ENCODE measurements at places on chromosomes 16 and 17.

DNA sequence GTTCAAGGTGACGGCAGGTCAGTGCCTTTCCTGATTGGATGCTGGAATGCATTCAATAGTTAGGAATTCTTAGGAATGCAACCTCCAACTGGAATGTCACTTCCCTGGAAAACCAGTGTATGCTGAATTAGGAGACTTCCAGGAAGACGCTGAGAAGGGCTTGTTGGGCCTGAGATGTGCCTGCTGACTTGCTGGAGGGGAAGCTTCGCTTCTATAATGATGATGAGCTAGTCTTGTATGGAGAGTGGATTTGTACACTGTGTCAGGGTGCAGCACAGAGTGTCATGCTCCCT lies 45.6 kb downstream of the SMPD3 start:
- H3K4me3 ChIP-seq: no peak overlapping the region
- peaks cover 18% of the 10 kb centered on the region for H3K4me1 ChIP-seq
- no peak overlapping the region for H3K27ac ChIP-seq
- DNase-seq: no peak

GRCh38 chr17:59413014-59413766 lies 81.7 kb downstream of the YPEL2 start:
- H3K27me3 ChIP-seq: no peaks in the 10 kb centered on the region
- H3K27ac ChIP-seq: peak overlapping the region; percentile 46
- no peak for DNase-seq
- peaks cover 3% of the 10 kb centered on the region for H3K36me3 ChIP-seq

DNA sequence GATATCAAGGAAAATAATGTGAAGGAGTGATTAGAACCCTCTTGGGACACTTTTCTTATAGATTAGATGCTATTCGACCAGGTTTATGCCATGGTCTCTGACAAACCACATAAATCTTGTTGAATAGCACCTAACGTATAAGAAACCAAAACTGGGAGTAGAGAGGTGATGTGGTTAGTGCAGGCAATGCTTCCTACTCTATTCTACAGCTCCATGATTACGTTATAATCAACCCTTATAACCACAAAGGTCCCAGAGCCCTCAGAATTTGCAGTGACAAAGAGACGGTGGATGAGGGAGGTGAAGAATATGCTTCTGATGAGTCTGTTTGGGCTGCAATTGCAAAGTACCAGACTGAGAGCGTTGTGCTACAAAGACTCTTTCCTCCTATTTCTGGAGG lies 78.4 kb downstream of the ARHGAP44 start:
- no peaks in the 10 kb centered on the region for H3K4me1 ChIP-seq
- no peaks in the 10 kb centered on the region for H3K36me3 ChIP-seq
- no peak for DNase-seq
- H3K27ac ChIP-seq: no peak overlapping the region
- H3K27me3 ChIP-seq: no peaks in the 10 kb centered on the region

GRCh38 chr17:78422872-78423588 lies 44.6 kb downstream of the PGS1 start:
- no peaks in the 10 kb centered on the region for H3K27me3 ChIP-seq
- H3K4me3 ChIP-seq: no peak overlapping the region
- DNase-seq: no peak
- no peak overlapping the region for H3K27ac ChIP-seq

- peaks cover 60% of the 10 kb centered on the region for H3K27me3 ChIP-seq
- DNase-seq: no peak
Measured at GRCh38 chr17:2803386-2803785, 7.1 kb downstream of the RAP1GAP2 start.

- H3K4me1 ChIP-seq: no peaks in the 10 kb centered on the region
- H3K27ac ChIP-seq: no peak overlapping the region
- no peak for DNase-seq
- H3K4me3 ChIP-seq: no peak overlapping the region
- peaks cover 3% of the 10 kb centered on the region for H3K36me3 ChIP-seq
- no peaks in the 10 kb centered on the region for H3K27me3 ChIP-seq
Measured at GRCh38 chr17:75987041-75987440, 8.0 kb downstream of the TEN1 start.

DNA sequence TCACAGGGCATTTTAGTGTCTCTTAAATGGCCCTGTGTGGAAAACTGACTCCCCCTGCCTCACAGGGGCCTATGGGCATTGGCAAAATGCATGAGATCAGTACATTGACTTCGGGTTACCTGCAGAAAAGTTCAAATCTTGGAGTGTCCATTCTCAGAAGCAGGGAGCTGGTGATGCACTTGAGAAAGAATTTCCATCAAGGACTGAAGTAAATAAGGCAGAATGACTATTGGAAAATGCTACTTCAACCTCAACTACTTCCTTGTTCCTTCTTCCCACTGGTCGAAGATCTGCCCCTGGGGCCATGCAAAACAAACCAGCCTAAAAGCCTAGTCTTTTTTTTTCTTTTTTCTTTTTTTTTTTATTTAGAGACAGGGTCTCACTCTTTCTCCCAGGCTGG lies 13.8 kb upstream of the GSDMA start:
- no peak for DNase-seq
- H3K36me3 ChIP-seq: no peaks in the 10 kb centered on the region

GRCh38 chr17:81593105-81593871 lies 41.1 kb upstream of the FAAP100 start:
- no peaks in the 10 kb centered on the region for H3K27me3 ChIP-seq
- peak overlapping the region; percentile 26 for H3K27ac ChIP-seq
- peaks cover 2% of the 10 kb centered on the region for H3K4me1 ChIP-seq

- no peaks in the 10 kb centered on the region for H3K4me1 ChIP-seq
- no peak for DNase-seq
- H3K27ac ChIP-seq: no peak overlapping the region
- no peak overlapping the region for H3K4me3 ChIP-seq
- no peaks in the 10 kb centered on the region for H3K36me3 ChIP-seq
- H3K27me3 ChIP-seq: peaks cover 14% of the 10 kb centered on the region
Measured at GRCh38 chr16:21088646-21089538, 61.8 kb downstream of the DNAH3 start.

DNA sequence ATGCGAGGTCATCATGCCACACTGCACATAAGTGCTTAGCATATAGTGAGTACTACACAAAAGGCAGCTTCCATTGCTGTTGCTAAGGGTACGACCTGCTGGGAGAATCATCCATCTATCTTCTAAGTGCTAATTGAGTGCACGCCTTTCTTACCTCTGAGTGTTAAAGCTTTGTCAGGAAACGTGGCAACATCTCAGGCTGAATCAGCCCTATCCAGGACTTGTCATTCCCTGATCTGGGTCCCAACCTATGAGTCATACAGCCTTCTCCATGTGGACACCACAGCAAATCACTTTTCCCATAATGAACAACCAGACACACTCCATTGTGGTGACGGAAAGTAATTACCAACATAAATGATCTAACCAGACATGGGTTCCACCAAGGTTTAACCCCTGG lies 201.1 kb upstream of the MAF start:
- peaks cover 4% of the 10 kb centered on the region for H3K27me3 ChIP-seq
- no peaks in the 10 kb centered on the region for H3K4me1 ChIP-seq
- H3K36me3 ChIP-seq: no peaks in the 10 kb centered on the region
- no peak for DNase-seq
- no peak overlapping the region for H3K27ac ChIP-seq

GRCh38 chr16:87945351-87946042 lies 5.7 kb upstream of the BANP start:
- peaks cover 22% of the 10 kb centered on the region for H3K27me3 ChIP-seq
- H3K4me1 ChIP-seq: peaks cover 44% of the 10 kb centered on the region
- no peaks in the 10 kb centered on the region for H3K36me3 ChIP-seq

DNA sequence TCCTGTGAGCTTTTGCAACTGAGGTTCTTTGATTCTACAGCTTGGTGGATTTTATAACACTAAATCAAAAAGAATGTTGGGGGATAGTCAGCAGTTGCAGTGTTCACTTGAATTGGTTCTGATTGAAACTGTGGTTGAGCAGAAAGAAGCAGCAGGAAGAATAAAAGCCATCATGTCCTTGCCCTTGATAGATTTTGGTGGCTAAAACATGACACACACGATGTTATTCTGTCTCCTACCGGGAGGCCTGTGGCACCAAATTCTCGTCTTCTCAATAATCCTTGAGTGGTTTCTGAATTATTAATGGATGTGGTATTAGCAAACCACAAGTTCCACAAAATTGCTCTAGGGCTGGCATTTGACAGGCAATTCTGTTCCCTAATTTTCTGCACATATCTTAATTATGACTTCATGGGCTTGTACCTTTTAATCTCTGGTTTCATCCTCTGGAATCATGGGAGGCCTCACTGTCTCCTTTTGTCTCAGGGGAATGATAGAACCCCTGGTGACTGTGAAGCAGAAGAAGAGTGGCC lies 338.2 kb downstream of the SNX29 start:
- H3K4me3 ChIP-seq: no peak overlapping the region
- H3K36me3 ChIP-seq: no peaks in the 10 kb centered on the region
- no peaks in the 10 kb centered on the region for H3K27me3 ChIP-seq

GRCh38 chr17:75724016-75725003 lies 3.1 kb downstream of the ITGB4 start:
- H3K36me3 ChIP-seq: no peaks in the 10 kb centered on the region
- peaks cover 29% of the 10 kb centered on the region for H3K27me3 ChIP-seq
- H3K4me1 ChIP-seq: peaks cover 5% of the 10 kb centered on the region
- no peak for DNase-seq
- no peak overlapping the region for H3K4me3 ChIP-seq
- H3K27ac ChIP-seq: no peak overlapping the region

DNA sequence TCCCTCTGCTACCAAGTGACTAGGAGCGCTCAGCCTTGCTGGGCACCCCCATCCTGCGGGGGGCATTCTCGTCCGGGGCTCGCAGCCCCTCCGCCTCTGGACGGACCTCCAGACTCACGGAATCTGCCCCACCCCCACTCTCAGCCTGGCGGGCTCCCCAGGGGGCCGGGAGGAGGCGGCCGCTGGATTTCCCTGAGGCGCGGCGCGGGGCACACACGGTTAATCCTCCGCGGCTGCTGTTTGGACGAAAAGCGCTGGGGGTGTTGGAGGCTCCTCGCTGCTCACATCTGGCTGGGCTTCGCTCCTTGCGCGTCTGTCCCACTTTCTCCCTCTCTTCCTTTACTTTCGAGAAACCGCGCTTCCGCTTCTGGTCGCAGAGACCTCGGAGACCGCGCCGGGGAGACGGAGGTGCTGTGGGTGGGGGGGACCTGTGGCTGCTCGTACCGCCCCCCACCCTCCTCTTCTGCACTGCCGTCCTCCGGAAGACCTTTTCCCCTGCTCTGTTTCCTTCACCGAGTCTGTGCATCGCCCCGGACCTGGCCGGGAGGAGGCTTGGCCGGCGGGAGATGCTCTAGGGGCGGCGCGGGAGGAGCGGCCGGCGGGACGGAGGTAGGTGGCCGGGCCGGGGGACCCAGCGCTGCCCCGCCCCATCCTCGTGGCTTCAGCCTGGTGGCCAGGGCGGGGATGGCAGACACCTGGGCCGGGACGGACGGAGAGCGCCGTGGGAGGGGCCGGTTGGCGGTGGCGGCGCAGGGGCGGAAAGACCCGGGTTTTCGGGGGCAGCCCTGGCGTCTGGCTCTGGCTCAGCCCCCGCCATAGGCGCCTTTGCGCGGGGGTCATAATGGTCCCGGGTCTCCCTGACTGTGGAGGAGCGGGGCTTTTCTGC lies at the start of gene C1QTNF1:
Gene C1QTNF1, plus strand, starts transcription at position 284 of the 886 bp plus-strand sequence. CDS start 19,800 bp downstream, outside the sequence.
- peak; percentile 54 for DNase-seq
- H3K36me3 ChIP-seq: no peaks in the 10 kb centered on the region
- H3K4me1 ChIP-seq: peaks cover 18% of the 10 kb centered on the region

GRCh38 chr16:80656161-80656560 lies 115.4 kb downstream of the DYNLRB2 start:
- H3K27ac ChIP-seq: peak overlapping the region; percentile 96
- peak overlapping the region; percentile 77 for H3K4me3 ChIP-seq
- H3K27me3 ChIP-seq: no peaks in the 10 kb centered on the region
- H3K36me3 ChIP-seq: peaks cover 24% of the 10 kb centered on the region

GRCh38 chr16:11038777-11039176 lies 94.4 kb downstream of the CLEC16A start:
- no peak overlapping the region for H3K27ac ChIP-seq
- no peaks in the 10 kb centered on the region for H3K27me3 ChIP-seq
- no peak for DNase-seq
- peaks cover 63% of the 10 kb centered on the region for H3K36me3 ChIP-seq
- H3K4me3 ChIP-seq: no peak overlapping the region

GRCh38 chr17:27664606-27664965 lies 33.6 kb downstream of the LGALS9 start:
- no peaks in the 10 kb centered on the region for H3K36me3 ChIP-seq
- DNase-seq: no peak
- no peak overlapping the region for H3K27ac ChIP-seq
- H3K27me3 ChIP-seq: no peaks in the 10 kb centered on the region
- no peak overlapping the region for H3K4me3 ChIP-seq
- no peaks in the 10 kb centered on the region for H3K4me1 ChIP-seq

DNA sequence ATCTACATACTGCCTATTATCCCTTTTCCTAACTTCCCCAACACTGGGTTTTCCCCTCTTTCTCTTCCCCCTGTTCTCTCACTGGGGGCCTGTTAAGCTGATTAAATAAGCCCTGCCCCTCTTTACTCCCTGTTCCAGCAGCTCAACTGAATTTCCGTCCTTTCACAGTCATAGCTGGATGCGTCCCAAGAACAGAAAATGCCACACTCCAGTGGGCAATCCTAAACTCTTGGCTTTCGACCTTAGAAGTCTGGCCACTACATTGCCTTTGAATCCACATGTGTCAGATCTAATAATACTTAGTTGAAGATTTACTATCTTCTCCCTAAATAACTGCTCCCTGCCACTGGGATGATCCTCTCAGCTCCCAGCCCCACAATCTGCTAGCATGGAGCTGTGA lies 34.5 kb downstream of the KCNJ16 start:
- H3K4me3 ChIP-seq: no peak overlapping the region
- H3K27me3 ChIP-seq: no peaks in the 10 kb centered on the region
- no peak for DNase-seq
- H3K36me3 ChIP-seq: no peaks in the 10 kb centered on the region
- H3K4me1 ChIP-seq: no peaks in the 10 kb centered on the region

GRCh38 chr17:6749519-6749918 lies 6.3 kb upstream of the XAF1 start:
- DNase-seq: peak; percentile 42
- H3K36me3 ChIP-seq: no peaks in the 10 kb centered on the region
- H3K27ac ChIP-seq: no peak overlapping the region
- H3K4me3 ChIP-seq: no peak overlapping the region
- peaks cover 30% of the 10 kb centered on the region for H3K4me1 ChIP-seq

- no peak overlapping the region for H3K4me3 ChIP-seq
- H3K36me3 ChIP-seq: peaks cover 19% of the 10 kb centered on the region
- H3K27me3 ChIP-seq: peaks cover 3% of the 10 kb centered on the region
- no peak overlapping the region for H3K27ac ChIP-seq
- DNase-seq: no peak
Measured at GRCh38 chr16:87829622-87829980, 39.7 kb downstream of the SLC7A5 start.

DNA sequence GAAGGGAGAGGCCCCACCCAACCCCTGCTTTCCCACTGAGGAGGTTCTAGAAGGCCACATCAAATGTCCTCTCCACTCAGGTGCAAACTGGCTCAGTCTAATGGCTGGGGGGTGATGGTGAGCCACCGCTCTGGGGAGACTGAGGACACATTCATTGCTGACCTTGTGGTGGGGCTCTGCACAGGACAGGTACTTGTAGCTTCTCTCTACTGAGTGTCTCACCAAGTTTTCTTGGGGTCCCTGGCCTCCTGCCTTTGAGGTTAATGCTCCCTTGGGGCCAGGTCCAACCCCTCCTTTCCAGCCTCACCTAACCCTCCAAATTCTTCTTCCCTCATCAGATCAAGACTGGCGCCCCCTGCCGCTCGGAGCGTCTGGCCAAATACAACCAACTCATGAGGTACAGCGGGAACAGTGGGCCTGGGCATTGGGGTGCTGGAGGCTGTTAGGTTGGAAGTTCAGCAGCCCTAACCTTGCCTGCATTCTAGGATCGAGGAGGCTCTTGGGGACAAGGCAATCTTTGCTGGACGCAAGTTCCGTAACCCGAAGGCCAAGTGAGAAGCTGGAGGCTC lies 5.7 kb downstream of the ENO3 start:
- peak; percentile 63 for DNase-seq
- no peak overlapping the region for H3K4me3 ChIP-seq
- H3K27me3 ChIP-seq: no peaks in the 10 kb centered on the region
- peaks cover 33% of the 10 kb centered on the region for H3K36me3 ChIP-seq

All from activated naive CD4-positive, alpha-beta T cell treated with anti-CD3 and anti-CD28 coated beads, Interleukin-2, amount 10 ng/mL, durations not matched to agents 7 days and 5 days (primary cell).